Endothelial cell (in vitro differentiated cells): ENCODE measurements at places on chromosomes 12 and 14. TPM values are rescaled to one million over a fixed set of nuclear protein-coding genes. Genes with fewer than 3 reads are reported as not detected.

DNA sequence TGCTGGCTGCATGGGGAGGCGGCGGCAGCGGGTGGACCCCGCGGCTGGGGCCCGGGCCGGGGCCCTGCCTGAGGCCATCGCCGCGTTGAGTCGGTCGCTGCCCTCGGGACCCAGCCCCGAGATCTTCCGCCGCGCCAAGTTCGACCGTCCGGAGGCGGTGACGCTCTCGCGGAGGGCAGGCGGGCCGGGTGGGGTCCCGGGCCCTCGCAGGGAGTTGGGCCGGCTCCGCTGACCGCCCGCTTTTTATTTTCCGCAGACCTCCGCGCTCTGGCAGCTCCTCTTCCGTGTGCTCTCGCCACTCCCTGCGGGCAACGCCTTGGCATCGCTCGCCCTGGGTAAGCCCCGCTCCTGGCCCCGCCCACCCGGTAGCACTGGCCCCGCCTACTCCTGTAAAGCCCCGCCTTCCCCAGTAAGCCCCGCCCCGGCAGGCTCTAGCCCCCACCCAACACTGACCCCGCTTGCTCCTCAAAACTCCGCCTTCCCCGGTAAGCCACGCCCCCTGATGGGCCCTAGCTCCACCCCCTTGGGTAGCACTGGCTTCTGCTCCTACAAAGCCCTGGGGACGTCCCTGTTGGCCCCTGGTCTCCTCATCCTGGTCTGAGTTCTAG lies 424 bp downstream of the TEDC1 start:
- DNase-seq = peak; percentile 79

- DNase-seq = no peak
These were observed 32.8 kb downstream of the TC2N start for GRCh38 chr14:91834571-91834970.

GRCh38 chr14:34710006-34710405 lies 4.4 kb downstream of the CFL2 start:
- DNase-seq = no peak

DNA sequence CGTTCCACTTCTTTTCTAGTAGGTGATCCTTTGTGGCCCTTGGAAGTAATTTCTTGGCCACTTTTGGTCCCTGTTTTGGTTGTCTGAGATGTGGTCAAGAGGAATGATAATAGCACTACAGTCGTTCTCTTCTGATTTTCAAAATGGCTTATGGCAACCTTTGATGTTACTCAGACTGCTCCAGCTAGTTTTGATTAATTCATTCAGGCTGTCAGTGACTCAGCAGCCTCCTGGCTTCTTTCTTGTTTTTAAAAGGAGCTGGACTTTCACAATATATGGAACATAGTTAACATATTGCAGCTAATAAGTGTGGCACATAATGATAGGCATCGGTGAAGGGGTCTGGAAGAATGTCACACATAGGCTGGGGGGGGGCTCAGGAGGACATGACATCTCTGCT lies 47.3 kb downstream of the WDR20 start:
- DNase-seq = no peak

DNA sequence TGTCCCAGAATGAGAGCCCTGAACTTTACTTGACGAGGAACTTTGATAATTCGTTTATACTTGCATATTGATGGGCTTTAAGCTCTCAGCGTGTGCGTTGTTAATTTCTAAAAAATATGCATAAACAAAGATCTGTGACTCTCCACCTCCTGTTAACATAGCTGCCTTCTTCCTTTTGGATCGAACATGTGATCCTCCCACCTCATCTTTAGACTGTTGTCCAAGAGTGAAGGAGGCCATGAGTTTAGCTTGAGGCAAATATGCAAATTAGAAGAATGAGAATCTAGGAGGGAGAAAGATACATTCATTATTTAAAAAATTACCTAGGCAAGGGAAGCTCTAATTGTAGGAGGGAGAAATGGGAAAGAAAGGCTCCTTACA lies 617 bp downstream of the TTC8 start:
- DNase-seq = no peak

DNA sequence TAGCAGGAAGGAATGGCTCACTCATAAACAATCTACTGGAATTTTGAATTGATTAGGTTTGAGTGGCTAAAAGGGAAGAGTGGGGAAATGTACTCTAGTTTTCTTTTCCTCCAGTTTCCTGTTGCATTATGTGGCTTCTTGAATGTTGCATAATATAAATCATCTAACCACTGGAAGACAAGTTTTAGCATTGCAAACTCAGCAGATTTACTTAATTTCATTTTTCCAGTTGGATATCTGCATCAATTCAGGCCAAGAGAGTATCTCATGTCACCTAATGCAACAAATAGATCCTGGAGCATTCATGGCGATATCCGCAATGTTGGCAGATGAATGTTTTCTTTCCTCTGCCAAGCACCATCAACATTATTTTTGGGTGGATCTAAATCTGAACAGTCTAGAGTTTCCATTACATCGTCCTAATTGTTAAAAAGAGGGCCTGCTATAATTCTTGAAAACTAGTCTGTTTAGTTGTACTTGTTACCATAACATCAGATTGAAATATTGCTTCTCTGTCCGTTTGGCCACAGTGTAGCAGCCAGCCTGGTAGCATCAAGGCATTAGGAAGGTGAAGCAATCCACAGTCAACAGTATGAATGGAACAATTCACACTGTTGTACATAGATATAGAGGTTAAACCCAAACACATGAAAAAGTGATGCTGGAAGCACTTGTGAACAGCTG lies 544.2 kb downstream of the ETNK1 start:
- DNase-seq = no peak

DNA sequence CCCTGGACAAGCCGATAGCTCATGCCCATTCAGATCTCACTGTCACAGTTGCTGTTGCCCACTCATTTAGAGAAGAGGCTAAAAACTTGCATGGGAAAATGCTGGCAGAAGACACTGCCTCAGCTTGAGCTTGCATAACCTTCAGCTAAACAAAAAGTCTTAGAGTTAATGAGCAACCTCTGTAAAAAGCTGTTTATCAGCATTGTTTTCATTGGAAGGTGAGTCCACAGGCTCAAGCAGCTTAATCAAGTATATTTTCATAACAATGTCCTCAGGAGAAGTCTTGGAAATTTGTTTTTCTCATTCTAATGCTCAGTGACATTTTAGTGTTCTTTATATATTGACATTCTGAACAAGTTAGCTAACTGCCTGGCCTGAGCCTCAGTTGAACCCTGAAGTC lies 872.9 kb downstream of the TMTC2 start:
- no peak for DNase-seq

DNA sequence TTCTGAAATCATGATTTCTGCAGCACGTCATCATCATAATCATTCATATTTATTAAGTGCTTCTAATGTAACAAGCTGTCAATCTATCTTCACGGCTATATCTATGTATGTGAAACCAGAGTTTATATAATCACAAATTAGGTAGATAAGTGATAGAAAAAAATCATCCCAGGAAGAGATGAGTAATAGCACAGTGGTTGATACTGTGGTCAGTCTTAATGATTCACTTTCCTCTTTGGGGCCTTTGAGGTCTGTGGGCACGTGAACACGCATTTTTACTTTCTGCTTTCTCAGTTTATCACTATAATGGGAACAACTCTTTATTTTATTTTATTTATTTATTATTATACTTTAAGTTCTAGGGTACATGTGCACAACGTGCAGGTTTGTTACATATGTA lies 265.9 kb upstream of the NOVA1 start:
- DNase-seq = no peak

DNA sequence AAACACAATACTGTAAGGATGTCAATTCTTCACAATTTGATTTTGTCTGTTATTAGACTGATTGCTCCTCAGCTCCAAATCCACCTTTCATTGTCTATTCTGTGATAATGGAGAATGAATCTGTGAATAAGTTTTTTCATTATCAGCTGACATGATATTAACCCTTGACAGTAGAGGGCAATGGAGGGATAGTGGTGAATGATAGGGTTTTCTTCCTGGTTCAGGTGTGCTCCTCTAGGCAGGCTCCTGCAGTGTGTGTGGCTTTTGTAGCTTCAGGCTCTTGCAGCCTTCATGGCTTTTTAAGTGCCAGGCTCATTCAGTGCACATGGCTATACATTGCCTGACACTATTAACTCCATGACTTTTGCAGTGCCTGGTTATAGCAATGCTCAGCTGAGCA lies 23.4 kb upstream of the ZNF641 start:
- no peak for DNase-seq

GRCh38 chr12:43852744-43853143 lies 16.9 kb downstream of the TMEM117 start:
- no peak for DNase-seq

ZFC3H1 gene
- 42.8 TPM for total RNA-seq

AQP6 gene
- not detected for total RNA-seq

CEBPE gene
- total RNA-seq = not detected

ANKS1B gene
- total RNA-seq = 2.6 TPM

CLEC14A gene
- total RNA-seq = 5.1 TPM

PPM1H gene
- total RNA-seq = 71.8 TPM

OR10P1 gene
- total RNA-seq = not detected
